Stimulated activated CD4-positive, alpha-beta T cell treated with anti-CD3 and anti-CD28 coated beads, Interleukin-4, amount 100 ng/mL, for 4 hours (primary cell): ENCODE measurements at places on chromosomes 16 and 17.

DNA sequence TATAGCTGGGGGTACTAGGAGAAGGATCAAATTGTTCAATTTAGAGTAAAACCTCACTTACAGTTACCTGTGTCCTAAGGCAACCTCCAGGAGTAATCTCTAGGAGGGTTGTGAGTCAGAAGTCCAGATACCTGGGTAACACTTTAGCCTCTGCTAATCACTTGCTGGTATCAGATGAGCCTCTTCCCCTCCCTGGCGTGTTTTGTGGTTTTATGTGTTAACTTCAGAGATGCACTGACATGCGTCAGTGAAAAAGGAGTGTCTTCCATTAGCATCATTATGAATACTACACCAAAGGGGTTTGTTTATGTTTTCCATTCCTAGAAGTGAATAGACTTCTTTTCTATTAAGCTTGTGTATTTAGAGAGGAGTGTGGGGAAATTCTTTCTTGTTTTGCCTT, 208.2 kb downstream of the FTO start:
- peak; percentile 7 for DNase-seq

DNA sequence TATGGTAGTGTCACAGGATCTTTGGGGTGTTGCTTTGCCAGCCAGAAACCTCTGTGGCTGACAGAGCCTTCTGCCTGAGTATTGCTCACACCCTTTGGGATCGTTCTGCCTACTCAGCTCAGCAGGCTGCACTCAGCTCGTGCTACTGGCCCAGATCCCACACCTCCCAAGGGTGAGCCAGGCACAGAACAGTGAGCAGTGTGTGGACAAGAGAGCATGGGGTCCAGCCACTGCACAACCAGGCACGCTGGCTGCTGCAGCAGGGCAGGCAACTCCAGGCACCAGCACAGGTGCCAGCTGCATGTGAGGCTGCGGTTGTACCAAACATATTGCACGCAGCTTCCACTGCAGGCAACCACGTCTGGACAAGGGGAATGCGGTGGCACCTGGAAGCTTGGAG, 84.9 kb downstream of the CYB561 start:
- DNase-seq, result no peak

- no peak for DNase-seq
Measured at GRCh38 chr17:78910497-78911284, 7.7 kb upstream of the CEP295NL start.

DNA sequence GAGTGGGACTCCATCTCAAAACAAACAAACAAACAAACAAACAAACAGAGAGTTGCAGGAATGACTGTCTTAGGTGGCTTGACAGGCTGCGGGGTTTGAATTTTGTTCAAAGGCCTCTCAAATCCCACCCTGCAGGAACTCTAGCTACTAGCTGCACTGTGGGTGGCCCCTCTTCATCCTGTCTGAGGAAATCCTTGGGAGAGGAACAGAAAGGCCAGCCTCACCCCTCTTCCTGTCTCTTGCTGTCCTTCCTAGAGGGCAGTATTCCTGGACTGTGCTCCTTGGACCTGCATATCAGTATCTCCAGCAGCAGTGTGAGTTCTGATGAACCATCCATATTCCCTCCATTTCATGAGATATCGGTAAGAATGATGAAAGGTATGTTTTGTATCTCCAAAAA, 2.0 kb upstream of the CCDC92B start:
- DNase-seq, result no peak

DNA sequence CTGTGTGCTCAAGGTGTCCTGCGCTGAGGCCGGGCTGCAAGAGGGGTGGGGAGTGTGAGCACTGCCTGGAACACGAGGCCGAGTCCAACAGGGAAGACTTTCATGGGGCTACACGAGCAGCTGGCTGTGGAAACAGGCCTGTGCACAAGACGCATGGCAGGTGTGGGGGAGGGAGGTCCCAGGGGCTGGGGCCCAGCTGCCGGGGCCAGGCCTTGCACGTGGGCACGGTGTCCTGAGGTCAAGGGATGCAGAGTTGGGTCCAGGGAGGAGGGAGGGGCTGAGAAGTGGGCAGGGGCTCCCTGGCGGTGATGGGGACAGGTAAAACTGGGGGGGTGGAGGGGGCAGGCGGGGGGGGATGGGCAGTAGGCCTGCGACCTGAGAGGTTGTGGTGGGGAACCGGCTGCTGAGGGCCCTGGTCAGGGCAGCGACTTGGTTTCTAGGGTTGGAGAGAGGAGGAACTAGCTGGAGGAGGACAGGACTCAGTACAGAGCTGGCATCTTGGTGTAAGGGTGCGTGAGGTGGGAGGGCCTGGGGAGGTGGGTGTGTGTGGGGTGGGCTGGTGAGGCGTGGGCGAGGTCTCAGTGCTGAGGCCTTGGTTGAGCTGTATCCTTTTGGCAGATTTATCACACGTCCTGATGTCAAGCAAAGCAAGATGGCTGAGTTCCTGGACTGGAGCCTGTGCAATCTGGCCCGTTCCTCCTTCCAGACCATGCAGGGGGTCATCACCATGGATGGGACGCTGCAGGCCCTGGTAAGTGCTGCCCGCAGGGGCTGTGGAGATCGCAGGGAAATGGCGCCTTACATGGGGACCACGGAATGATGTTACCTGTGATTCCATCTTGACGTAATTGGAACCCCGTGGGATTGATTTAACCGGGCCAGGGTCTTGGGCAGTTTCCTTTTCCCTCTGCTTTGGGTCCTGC, 29.4 kb downstream of the TBCD start:
- DNase-seq, result no peak

- DNase-seq, result no peak
Measured at GRCh38 chr17:39618246-39618913, 8.4 kb upstream of the PPP1R1B start.

DNA sequence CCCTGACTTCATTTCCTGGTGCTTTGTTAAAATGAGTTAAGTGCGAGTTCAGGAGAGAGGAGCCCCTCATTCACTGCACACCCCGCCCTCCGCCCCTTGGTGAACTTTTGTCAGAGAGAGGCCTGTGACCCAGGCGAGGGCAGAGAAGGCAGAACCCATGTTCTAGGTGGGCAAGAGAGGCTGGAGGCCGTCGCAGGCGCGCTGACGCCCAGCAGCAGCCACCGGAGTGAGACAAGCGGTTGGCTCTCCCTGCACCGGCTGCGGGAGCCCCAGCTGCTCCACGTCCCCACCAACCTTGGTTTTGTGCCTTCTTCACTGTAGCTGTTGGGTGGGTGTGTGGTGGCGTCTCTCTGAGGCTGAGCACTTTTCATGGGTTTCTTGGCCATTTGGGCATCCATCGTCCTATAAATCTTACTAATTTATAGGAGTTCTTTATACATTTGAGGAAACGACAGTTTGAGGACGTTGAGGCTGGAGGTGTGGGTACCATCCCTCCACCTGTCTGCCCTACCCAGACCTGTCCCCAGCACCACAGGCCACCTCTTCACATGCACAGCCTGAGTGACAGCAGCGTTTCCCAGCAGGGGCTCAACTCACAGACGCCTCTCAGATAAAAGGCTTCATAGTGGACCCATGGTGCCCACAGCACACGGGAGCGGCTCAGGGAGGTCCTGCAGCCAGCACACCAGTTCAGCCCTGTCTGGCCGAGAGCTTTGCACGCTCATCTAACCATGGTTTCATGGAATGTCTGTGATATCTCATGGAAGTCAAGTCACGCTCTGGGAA, 45.2 kb upstream of the CBFA2T3 start:
- DNase-seq, result no peak

GRCh38 chr16:24983561-24983960, 31.6 kb downstream of the ARHGAP17 start:
- DNase-seq, result no peak
